ENCODE measurements at places on chromosomes 6 and 20.

DNA sequence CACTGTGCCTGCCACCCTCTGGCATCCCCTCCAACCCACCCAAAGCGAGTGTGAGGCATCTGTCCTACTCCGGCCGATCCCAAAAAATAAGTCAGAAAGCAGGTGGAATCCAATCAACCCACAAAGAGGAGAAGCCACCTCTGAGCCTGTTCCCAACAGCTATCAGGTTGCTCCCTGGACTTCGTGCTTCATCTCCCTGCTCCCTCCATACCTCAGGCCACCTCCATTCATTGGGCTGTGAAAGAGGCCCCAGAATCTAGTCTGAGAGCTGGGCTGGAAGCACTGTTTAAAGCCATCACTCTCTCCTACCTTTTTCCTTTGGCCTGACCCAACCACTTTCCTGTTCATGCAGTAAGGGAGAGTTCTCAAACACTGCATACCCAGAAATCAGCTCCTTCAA lies 106.1 kb downstream of the ZMYND8 start:
- H3K4me1 ChIP-seq = peaks cover 43% of the 10 kb centered on the region
- H3K36me3 ChIP-seq = peaks cover 2% of the 10 kb centered on the region
- no peak for ATAC-seq
- no peaks in the 10 kb centered on the region for H3K27me3 ChIP-seq
- H3K4me3 ChIP-seq = no peak overlapping the region

DNA sequence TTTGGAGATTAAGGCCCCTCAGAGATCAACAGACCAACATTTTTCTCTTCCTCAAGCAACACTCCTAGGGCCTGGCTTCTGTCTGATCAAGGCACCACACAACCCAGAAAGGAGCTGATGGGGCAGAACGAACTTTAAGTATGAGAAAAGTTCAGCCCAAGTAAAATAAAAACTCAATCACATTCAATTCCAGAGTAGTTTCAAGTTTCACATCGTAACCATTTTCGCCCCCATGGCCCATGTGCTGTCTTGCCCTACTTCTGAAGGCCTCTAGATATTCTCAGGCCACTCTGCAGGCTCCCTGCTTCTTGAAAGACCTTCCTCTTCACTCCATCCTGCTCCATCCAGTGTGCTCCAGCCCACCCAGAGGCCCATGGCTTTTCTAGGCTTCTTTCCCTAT lies 4.2 kb downstream of the IL17A start:
- H3K27me3 ChIP-seq = no peaks in the 10 kb centered on the region
- no peaks in the 10 kb centered on the region for H3K4me1 ChIP-seq
- no peak for ATAC-seq
- H3K36me3 ChIP-seq = no peaks in the 10 kb centered on the region

- H3K4me3 ChIP-seq = no peak overlapping the region
- ATAC-seq = no peak
- no peaks in the 10 kb centered on the region for H3K27me3 ChIP-seq
- H3K36me3 ChIP-seq = no peaks in the 10 kb centered on the region
These were observed 110.8 kb downstream of the RFPL4B start for GRCh38 chr6:112457886-112458285.

DNA sequence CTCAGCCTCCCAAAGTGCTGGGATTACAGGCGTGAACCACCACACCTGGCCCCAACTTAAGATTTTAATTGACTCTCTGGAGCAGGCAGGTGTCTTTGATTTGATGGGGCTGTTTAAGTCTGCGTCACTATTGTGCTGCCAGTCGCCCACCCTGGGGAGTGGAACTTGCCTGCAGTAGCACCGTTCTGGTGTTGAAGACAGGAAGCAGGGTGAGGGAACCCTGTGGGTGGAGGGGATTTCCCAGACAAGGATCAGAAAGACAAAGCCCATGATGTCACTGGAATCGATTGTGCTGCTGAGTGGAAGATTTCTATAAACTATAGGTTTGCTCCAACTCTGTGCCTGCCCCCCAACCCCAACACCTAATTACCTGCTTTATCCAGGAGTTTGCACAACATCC lies 11.0 kb downstream of the ALDH8A1 start:
- H3K36me3 ChIP-seq = no peaks in the 10 kb centered on the region
- ATAC-seq = no peak
- H3K27me3 ChIP-seq = no peaks in the 10 kb centered on the region
- no peak overlapping the region for H3K27ac ChIP-seq
- peaks cover 2% of the 10 kb centered on the region for H3K4me1 ChIP-seq
- no peak overlapping the region for H3K4me3 ChIP-seq

All from gastroesophageal sphincter (tissue), 4 donors.